Uterus (tissue), 4 donors: ENCODE measurements at places on chromosomes 3 and 15. TPM values are rescaled to one million over a fixed set of nuclear protein-coding genes. Genes with fewer than 3 reads are reported as not detected.
A peak's percentile ranks its signal among the peaks of the same experiment; 100 is the strongest.

DNA sequence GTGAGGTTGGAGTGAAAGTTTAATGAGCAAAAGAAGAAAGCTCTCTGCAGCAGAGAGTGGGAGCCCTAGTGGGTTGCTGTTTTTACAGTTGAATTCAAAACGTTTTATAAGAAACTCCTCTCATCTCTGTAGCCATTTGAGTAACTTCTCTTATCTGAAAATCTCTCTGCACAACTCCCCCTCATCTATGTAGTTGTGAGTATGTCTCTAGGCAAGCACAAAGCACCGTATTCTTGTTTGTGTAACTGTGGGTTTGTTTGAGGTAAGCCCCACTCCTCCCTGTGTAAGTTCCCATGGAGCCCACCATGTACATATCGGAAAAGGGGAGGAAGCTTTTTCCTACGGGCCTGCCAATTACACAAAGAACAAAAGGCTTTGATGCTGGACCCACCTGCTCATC lies 56.5 kb upstream of the GOLGA6L2 start:
- H3K4me1 ChIP-seq = no peaks in the 10 kb centered on the region
- H3K27ac ChIP-seq = no peak overlapping the region
- no peaks in the 10 kb centered on the region for H3K36me3 ChIP-seq
- no peaks in the 10 kb centered on the region for H3K27me3 ChIP-seq
- no peak for DNase-seq

DNA sequence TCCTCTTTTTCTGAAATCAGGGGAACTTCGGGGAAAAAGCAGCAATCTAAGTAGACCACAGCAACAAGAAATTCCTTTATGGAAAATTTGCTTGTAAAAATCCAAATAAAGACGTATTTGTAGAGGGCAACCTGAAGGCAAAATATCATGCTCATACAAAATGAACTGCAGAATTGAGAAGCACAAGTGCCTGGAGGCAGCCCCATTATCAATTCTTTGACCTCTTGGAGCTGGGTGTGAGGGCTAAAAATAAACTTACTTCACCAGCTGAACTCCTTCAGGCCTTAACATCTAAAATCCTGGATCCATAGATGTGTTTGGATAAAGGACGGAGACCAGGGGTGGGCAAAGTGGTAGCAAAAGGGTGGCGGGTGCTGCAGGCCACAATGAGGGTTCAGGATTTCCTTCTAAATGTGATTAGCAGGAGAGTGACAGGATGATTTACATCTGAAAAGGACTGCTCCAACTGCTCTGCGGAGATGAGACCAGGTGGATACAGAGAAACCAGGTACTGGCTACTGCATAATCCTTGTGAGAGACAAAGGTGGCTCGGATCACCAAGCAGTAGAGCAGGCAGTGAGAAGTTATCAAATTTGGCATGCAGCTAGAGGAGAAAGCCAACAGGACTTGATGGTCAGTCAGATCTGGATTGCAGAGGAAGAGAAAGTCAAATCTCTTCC lies 81.7 kb upstream of the TJP1 start:
- H3K27ac ChIP-seq = no peak overlapping the region
- no peak for DNase-seq
- H3K27me3 ChIP-seq = no peaks in the 10 kb centered on the region
- no peak overlapping the region for H3K4me3 ChIP-seq

- H3K36me3 ChIP-seq = no peaks in the 10 kb centered on the region
- DNase-seq = no peak
- no peak overlapping the region for H3K4me3 ChIP-seq
- H3K27me3 ChIP-seq = no peaks in the 10 kb centered on the region
- H3K27ac ChIP-seq = no peak overlapping the region
- H3K4me1 ChIP-seq = no peaks in the 10 kb centered on the region
Measured at GRCh38 chr3:157119369-157119951, 40.5 kb downstream of the CCNL1 start.

GRCh38 chr15:77853910-77854309 lies 221.2 kb upstream of the LINGO1 start:
- DNase-seq = no peak
- H3K27ac ChIP-seq = no peak overlapping the region
- H3K27me3 ChIP-seq = no peaks in the 10 kb centered on the region
- no peak overlapping the region for H3K4me3 ChIP-seq

GRCh38 chr3:46372492-46373359 lies 2.0 kb downstream of the CCR5 start:
- no peaks in the 10 kb centered on the region for H3K27me3 ChIP-seq
- H3K27ac ChIP-seq = no peak overlapping the region
- H3K4me1 ChIP-seq = no peaks in the 10 kb centered on the region
- no peak overlapping the region for H3K4me3 ChIP-seq
- no peaks in the 10 kb centered on the region for H3K36me3 ChIP-seq
- no peak for DNase-seq

GRCh38 chr15:60557191-60557618 lies 78.3 kb upstream of the ICE2 start:
- H3K27me3 ChIP-seq = no peaks in the 10 kb centered on the region
- DNase-seq = no peak
- H3K36me3 ChIP-seq = no peaks in the 10 kb centered on the region
- no peak overlapping the region for H3K4me3 ChIP-seq

- no peaks in the 10 kb centered on the region for H3K4me1 ChIP-seq
- no peaks in the 10 kb centered on the region for H3K36me3 ChIP-seq
- no peak overlapping the region for H3K27ac ChIP-seq
- no peaks in the 10 kb centered on the region for H3K27me3 ChIP-seq
Measured at GRCh38 chr3:186788482-186789370, 5.3 kb downstream of the EIF4A2 start.

GRCh38 chr3:67524046-67524445 lies 130.4 kb downstream of the SUCLG2 start:
- no peaks in the 10 kb centered on the region for H3K36me3 ChIP-seq
- no peaks in the 10 kb centered on the region for H3K4me1 ChIP-seq
- no peaks in the 10 kb centered on the region for H3K27me3 ChIP-seq
- no peak overlapping the region for H3K27ac ChIP-seq
- no peak for DNase-seq

GRCh38 chr3:94561094-94561493 lies 498.2 kb downstream of the NSUN3 start:
- no peaks in the 10 kb centered on the region for H3K27me3 ChIP-seq
- no peak for DNase-seq

- H3K27ac ChIP-seq = no peak overlapping the region
- no peaks in the 10 kb centered on the region for H3K4me1 ChIP-seq
- no peak overlapping the region for H3K4me3 ChIP-seq
- H3K27me3 ChIP-seq = no peaks in the 10 kb centered on the region
Measured at GRCh38 chr15:26295336-26296085, 432.4 kb upstream of the ATP10A start.

DNA sequence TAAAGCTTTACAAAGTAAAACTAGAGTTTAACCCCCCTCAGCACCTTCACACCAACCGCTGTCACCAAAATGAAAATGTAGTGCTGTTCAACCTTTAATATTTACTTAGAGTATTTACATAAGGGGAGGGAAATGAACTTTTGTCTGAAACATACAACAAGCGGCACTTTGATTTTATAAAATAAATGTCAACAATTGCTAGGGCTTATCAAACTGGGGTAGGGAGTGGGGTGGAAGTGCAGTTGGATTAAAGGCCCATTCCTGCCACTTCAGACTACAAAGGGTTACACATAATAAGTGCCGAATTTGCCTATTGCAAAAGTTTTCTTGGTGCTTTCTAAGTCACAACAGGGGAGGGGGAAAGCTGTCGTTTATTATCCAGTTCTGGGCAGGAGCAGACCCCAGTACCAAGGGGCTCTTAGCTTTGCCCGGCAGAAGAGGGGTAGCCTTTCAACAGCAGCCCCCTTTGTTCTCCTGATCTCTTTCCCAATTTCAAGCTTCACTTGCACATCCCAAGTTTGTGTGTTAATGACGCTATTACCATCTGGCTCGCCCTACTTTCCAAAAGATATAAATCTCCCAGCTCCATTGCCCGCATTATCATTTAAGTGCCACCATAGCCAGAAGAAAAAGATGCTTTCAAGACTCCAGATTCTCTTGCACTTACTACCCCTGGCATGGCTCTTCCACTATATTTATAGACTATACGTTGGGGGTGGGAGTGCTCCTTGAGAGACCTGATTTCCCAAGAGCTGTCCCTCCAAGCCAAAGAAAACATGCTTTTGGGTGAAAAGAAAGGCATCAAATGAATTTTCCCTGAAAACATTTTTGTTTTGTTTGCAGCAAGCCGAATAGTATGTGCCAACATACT lies 17.0 kb downstream of the SOX2 start:
- H3K27me3 ChIP-seq = peaks cover 4% of the 10 kb centered on the region
- H3K4me3 ChIP-seq = no peak overlapping the region
- DNase-seq = no peak
- peaks cover 4% of the 10 kb centered on the region for H3K4me1 ChIP-seq

GRCh38 chr15:89669309-89669865 lies 9.8 kb downstream of the PLIN1 start:
- no peak overlapping the region for H3K27ac ChIP-seq
- no peaks in the 10 kb centered on the region for H3K4me1 ChIP-seq
- no peaks in the 10 kb centered on the region for H3K36me3 ChIP-seq
- no peaks in the 10 kb centered on the region for H3K27me3 ChIP-seq
- no peak for DNase-seq

GRCh38 chr15:70096215-70097062 lies 1.3 kb downstream of the TLE3 start:
- peaks cover 9% of the 10 kb centered on the region for H3K4me1 ChIP-seq
- H3K36me3 ChIP-seq = no peaks in the 10 kb centered on the region
- H3K27ac ChIP-seq = peak overlapping the region; percentile 94
- DNase-seq = peak; percentile 64

- peaks cover 30% of the 10 kb centered on the region for H3K4me1 ChIP-seq
- H3K27ac ChIP-seq = peak overlapping the region; percentile 96
- no peaks in the 10 kb centered on the region for H3K36me3 ChIP-seq
- no peak for DNase-seq
Measured at GRCh38 chr15:60395276-60396011, 2.3 kb downstream of the ANXA2 start.

GRCh38 chr3:71245971-71246880 lies 337.3 kb downstream of the FOXP1 start:
- no peaks in the 10 kb centered on the region for H3K4me1 ChIP-seq
- H3K27me3 ChIP-seq = no peaks in the 10 kb centered on the region
- peak overlapping the region; percentile 52 for H3K27ac ChIP-seq
- H3K4me3 ChIP-seq = no peak overlapping the region
- H3K36me3 ChIP-seq = no peaks in the 10 kb centered on the region

DNA sequence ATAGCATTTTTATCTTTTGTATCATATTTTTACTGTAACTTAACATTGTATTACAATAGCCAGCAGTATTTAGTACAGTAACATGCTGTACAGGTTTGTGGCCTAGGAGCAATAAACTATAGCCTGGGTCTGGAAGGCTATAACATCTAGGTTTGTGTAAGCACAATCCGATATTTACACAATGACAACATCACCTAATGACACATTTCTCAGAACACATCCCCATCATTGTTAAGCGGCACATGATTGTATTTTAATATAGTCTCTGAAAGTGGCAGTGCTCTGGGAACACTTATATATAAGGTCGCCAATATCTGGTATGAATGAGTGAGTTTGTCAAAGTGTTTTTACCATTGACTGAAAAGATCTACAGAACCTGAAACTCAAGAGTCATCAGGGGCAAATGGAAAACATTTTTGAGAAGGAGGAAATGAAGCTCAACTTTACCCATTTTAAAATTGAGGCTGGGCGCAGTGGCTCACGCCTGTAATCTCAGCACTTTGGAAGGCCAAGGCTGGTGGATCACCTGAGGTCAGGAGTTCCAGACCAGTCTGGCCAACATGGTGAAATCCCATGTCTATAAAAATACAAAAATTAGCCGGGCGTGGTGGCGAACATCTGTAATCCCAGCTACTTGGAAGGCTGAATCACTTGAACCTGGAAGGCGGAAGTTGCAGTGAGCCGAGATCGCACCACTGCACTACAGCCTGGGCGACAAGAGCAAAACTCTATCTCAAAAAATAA lies 38.8 kb upstream of the TNFSF10 start:
- H3K36me3 ChIP-seq = no peaks in the 10 kb centered on the region
- H3K4me1 ChIP-seq = peaks cover 5% of the 10 kb centered on the region
- H3K27me3 ChIP-seq = no peaks in the 10 kb centered on the region
- H3K27ac ChIP-seq = peak overlapping the region; percentile 84
- H3K4me3 ChIP-seq = no peak overlapping the region

DNA sequence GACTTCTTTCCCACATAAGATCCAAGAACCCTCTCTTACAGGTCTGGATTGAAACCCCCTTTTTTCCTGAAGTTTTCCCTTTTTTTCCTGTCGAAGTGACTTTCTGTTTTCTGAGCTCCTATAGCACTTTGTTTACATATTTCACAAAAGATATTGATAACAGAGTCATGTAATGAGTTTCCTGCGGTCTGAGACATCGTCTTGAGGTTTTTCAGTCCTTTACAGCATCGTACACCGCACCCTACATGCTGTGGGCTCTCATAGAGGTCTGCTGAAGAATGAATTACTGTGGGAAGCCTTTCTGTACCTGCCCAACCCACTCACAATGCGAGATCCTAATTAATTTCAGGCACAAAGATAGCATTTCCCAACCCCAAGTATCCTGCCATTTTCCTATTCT lies 53.1 kb downstream of the MCF2L2 start:
- H3K36me3 ChIP-seq = no peaks in the 10 kb centered on the region
- H3K4me3 ChIP-seq = no peak overlapping the region
- H3K27me3 ChIP-seq = no peaks in the 10 kb centered on the region
- H3K27ac ChIP-seq = no peak overlapping the region
- no peaks in the 10 kb centered on the region for H3K4me1 ChIP-seq

DNA sequence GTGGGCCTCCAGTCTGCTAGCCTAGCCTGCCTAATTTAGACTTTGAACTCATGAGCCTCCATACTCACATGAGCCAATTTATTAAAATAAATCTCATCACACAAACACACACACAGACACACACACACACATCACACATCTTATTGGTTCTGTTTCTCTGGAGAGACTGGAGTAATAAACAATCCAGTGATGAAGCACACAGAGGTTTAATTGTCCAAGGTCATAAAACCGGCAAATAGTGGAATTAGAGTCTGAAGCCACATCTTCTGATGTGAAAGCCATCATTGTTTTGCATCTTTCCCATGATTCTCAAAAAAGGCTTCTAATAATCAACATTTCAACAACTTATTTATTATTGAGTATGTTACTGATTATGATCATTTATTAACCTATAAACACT lies 249.4 kb upstream of the KCNH8 start:
- no peaks in the 10 kb centered on the region for H3K36me3 ChIP-seq
- no peak overlapping the region for H3K4me3 ChIP-seq
- no peak for DNase-seq

GRCh38 chr3:64358853-64359252 lies 133.6 kb upstream of the PRICKLE2 start:
- DNase-seq = no peak
- H3K4me1 ChIP-seq = no peaks in the 10 kb centered on the region
- H3K36me3 ChIP-seq = no peaks in the 10 kb centered on the region
- H3K27me3 ChIP-seq = no peaks in the 10 kb centered on the region
- H3K27ac ChIP-seq = no peak overlapping the region
- H3K4me3 ChIP-seq = no peak overlapping the region

The IMPG2 gene
- total RNA-seq = 0.70 TPM

The NOX5 gene
- total RNA-seq = not detected

The MEIS2 gene
- total RNA-seq = 84.0 TPM

The FAM43A gene
- 25.2 TPM for total RNA-seq

The ATP2B2 gene
- total RNA-seq = 0.62 TPM

The SENP8 gene
- total RNA-seq = 5.6 TPM

The TMEM108 gene
- 1.1 TPM for total RNA-seq

The FRMD5 gene
- total RNA-seq = not detected
